ENCODE measurements at places on chromosomes 16 and 17.

- DNase-seq: no peak
These were observed 12.7 kb downstream of the CYGB start for GRCh38 chr17:76524598-76525512.

- no peak for DNase-seq
These were observed 624.3 kb downstream of the MAF start for GRCh38 chr16:78976212-78976611.

- DNase-seq: no peak
These were observed 189.7 kb downstream of the ZNF18 start for GRCh38 chr17:11807606-11808005.

DNA sequence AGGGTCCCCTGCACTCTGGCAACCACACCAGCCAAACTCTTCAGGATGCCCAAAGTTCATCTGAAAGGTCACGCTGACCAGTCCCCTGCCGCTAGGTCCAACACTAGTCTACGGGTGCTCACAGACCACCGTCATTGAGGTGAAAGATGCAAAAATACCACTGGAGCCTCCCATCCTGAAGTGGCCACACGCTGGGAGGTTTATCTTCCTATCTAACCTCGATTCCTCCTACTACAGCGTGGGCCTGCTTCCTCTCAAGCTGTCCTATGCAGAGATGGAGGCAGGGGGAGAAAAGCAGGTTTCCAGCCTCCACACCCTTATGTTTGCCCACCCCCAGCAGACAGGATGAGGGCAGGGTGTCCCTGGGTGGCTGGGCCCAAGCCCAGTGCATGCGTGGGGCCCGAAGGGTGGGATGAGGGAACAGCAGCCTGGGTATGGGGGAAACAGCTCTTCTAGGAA, 6.3 kb downstream of the SRCIN1 start:
- no peak for DNase-seq

- no peak for DNase-seq
These were observed 7.4 kb upstream of the LGALS9 start for GRCh38 chr17:27623614-27624013.

DNA sequence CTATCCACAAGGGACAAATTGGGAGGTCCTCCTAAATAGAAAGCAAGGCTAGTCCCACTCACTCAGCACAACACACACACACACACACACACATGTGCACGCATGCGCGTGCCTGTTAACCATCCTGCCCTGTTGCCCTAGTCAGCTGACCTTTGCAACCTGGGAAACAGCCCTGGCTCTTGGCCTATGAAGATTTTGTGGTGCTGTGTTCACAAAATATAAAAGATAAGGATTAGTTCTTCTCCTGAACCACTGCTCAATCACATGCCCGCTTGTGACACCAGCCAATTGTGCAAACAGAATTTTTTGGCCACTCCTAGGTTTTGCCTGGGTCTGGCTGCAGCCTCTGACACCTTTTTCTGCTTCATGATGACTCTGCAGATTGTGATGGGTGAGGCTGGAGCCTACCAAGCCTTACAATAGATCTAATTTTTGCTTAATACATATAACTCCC, 3.3 kb upstream of the CES1 start:
- DNase-seq: no peak

GRCh38 chr17:30271102-30271501, 20.6 kb downstream of the BLMH start:
- no peak for DNase-seq

GRCh38 chr17:18107061-18107790, 1.3 kb upstream of the MYO15A start:
- DNase-seq: no peak

DNA sequence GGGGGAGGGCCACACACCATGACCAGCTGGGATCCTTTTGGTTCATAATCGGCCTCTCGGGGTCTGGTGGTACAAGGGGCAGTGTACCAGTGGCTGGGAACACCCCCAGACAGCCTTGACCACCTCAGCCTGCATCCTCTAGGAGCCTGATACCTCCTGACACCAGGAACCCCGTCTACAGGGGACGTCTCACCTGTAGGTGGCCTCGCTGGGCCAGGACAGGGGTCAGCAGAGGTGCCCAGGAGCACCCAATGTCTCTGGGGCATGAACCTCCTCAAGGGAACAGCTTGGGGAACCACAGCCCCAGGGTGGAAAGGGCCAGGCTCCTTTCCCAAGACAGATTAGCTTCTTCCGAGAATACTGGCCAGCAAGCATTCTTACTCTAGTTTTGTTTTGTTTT, 2.5 kb upstream of the METRNL start:
- DNase-seq: no peak

GRCh38 chr16:67474551-67475455, 6.2 kb downstream of the ATP6V0D1 start:
- DNase-seq: no peak

- no peak for DNase-seq
These were observed 11.8 kb downstream of the FMNL1 start for GRCh38 chr17:45233423-45233924.

GRCh38 chr16:11296706-11297491, 15.8 kb upstream of the PRM1 start:
- DNase-seq: peak; percentile 41

DNA sequence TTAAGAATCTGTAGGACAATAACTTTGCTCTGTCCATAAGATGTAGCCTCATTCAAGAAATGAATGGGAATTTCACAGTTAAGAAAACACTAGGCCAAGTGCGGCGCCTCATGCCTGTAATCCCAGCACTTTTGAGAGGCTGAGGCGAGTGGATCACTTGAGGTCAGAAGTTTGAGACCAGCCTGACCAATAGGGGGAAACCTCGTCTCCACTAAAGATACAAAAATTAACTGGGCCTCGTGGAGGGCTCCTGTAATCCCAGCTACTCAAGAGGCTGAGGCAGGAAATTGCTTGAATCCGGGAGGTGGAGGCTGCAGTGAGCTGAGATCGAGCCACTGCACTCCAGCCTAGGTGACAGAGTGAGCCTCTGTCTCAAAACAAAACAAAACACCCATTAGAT, 19.9 kb upstream of the RSL1D1 start:
- peak; percentile 49 for DNase-seq

DNA sequence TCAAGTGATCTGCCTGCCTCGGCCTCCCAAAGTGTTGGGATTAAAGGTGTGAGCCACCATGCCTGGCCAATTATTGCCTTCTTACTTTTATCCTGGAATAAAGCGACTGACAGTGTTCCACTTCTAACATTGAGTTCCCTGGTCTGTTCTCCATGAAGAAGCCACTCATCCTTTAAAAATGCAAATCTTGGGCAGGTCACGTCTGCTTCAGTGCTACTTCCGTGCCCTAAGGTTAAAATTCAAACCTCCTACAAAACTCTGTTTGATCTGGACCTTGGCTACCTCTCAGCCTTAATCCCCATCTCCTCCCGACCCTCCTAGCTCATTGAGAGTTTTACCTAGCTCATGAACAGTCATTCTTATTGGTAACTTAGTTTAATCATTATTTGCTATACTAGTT, 9.6 kb upstream of the SHISA9 start:
- no peak for DNase-seq

GRCh38 chr17:80774146-80774545, 217.5 kb upstream of the CHMP6 start:
- no peak for DNase-seq

- DNase-seq: no peak
These were observed 16.5 kb downstream of the KATNIP start for GRCh38 chr16:27566417-27566816.

- peak; percentile 95 for DNase-seq
These were observed at the start of gene PHOSPHO1 for GRCh38 chr17:49230636-49231562. Gene PHOSPHO1 (minus strand): TSS chr17:49230787. CDS start chr17:49226691, 4,096 bp downstream.

- peak; percentile 67 for DNase-seq
These were observed 19.8 kb upstream of the TEKT3 start for GRCh38 chr17:15361151-15361550.

DNA sequence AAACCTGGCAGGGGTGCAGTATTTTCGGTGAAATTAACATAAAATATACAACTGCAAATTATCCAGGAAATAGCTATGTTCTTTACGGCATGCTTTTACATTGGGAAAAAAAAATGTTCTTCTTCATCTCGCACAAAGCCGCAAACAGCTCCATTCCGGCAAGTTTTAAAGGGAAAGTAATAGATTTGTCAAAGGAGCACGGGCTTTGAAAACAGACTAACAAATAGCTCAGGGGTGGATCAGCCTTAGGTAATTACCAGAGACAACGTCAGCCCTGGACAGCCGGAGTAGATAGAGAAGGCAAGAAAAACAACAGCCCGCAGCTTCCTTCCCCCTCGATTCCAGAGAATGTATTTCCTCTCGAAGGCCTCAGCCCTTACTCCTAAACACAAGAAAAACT, 222.5 kb downstream of the C16orf78 start:
- peak; percentile 36 for DNase-seq

- no peak for DNase-seq
These were observed 39.7 kb upstream of the NDRG4 start for GRCh38 chr16:58460219-58460610.

- peak; percentile 93 for DNase-seq
These were observed 73.6 kb downstream of the IL21R start for GRCh38 chr16:27475561-27475960.

DNA sequence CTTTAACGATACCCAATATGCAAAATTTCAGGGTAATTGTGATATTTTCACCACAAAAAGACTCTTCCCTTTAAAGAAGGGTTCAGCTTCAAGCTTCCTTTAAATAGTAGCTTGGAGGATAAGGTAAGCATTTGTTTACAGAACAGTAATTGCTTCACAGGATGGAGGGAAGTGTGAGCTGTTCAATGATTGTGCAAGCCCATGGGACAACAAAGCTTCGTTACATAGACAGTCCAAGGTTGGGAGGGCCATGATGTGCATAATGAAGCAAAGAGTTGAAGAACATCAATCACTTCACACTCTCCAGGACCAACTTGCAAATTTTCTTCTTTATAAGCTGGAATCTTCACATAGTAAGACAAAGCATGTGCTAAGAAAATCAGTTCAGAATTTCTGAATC, 145.0 kb upstream of the ASIC2 start:
- DNase-seq: no peak

- peak; percentile 77 for DNase-seq
These were observed 32.4 kb downstream of the DCAKD start for GRCh38 chr17:45018848-45019711.

GRCh38 chr16:67542464-67542863, 13.8 kb downstream of the RIPOR1 start:
- DNase-seq: peak; percentile 60

GRCh38 chr16:22330326-22330725, 33.1 kb downstream of the POLR3E start:
- DNase-seq: no peak

GRCh38 chr17:71503710-71504465, 616.9 kb upstream of the SOX9 start:
- peak; percentile 12 for DNase-seq

DNA sequence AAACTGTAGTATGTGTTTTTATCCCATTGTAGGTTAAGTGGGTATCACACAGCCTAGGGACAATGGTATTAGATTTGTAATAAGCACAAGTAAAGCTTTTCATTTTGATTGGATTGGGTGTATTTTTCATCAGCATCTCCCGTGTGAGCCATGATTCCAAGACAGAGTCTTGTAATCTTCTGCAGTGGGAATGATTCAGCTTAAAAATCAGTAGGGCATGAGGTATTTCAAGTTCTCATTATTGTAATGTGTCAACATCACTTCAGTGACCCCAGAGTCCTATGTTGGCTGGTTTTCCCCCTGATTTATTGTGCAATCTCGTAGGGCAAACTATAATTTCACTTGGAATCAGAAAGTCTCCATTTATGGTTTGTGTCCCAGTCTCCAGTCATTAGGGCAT, 833.2 kb upstream of the RBFOX1 start:
- DNase-seq: no peak

All from astrocyte of the hippocampus (primary cell).